Activated T-helper 17 cell treated with anti-CD3 and anti-CD28 coated beads, Interleukin-2, amount 50 U/mL, for 72 hours (primary cell): ENCODE measurements at places on chromosomes 1 and 21.

DNA sequence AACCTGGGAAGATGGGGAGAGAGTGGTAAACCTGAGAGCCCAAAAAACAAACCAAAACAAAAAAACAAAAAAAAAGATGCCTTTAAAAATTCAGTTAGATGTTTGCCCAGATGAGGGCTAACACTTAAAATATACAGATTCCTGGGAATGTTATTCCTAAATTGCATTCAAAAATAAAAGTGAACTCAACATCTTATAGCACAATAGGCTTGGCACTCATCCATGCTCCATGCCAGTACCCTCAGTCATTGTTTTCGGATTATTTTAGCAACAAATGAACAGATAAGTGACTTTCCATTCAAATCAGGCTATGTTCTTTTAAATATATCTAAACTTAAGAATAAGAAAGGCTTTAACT, 3.7 kb downstream of the ATP1A1 start:
- ATAC-seq, result no peak

- ATAC-seq, result no peak
Observed at GRCh38 chr1:51263147-51263877, 27.2 kb downstream of the RNF11 start.

DNA sequence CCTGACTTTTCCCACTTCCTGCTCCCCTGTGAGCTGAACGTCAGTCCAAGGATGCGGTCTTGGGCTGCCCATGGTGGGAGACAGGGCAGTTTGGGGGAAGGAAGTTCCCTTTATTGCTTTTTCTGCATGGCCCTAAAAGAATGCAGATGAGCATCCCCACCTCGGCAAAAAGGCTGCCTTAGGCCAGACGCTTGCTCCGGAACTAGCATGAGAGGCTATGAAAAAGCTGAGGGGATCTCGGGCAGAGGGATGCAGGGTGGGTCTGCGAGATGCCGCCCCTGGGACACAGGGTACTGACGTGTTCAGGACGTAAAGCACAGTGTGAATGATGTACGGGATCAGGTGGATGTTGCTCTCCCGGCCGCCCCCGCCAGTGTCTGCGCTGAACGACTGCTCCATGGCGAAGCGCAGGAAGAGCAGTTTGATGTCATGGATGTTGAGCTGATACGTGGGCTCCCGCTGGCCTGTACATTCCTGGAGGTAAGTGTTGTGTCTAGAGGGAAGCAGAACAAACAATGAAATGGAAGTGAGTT, 125.8 kb downstream of the UBR4 start:
- no peak for ATAC-seq

- no peak for ATAC-seq
Observed at GRCh38 chr1:151918819-151919610, 9.7 kb upstream of the THEM4 start.

DNA sequence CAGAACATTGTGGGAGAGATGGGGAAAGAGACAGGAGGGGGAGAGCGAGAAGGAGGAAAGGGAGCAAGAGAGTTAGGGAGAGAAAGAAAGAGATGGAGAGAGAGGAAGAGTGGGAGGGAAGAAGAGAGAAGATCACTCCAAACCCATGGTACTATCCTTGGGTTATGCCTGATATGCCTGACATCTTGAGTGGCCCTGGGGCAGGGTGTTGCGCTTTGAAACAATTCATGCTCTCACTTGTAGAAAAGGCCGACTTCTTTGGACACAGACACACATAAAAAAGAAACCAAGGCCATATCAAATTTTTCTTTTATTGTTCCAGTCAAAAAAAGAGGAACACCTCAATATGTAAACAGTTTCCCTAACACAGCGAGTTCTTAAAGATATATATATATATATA, 240.5 kb downstream of the DYRK1A start:
- ATAC-seq, result no peak

- no peak for ATAC-seq
Observed at GRCh38 chr1:52345252-52345651, 20.8 kb downstream of the CC2D1B start.

DNA sequence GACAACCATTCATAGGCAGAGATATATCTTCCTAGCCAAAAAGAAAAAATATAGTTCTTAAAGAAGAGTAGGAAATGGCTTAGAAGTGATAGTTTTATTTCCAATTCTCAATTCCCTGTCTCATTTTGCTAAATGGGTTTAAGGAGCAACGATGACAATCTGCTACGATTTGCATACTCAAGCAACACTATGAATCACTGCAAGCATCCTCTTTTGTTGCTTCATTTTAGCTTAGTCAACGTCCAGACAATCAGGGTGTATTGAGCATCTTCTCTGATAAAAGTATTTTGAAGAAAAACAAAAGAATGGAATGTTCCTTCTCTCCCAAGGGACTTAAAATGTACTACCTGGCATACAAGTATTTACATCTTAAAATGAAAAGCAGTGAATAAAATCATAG, 80.6 kb downstream of the RGS7 start:
- no peak for ATAC-seq

DNA sequence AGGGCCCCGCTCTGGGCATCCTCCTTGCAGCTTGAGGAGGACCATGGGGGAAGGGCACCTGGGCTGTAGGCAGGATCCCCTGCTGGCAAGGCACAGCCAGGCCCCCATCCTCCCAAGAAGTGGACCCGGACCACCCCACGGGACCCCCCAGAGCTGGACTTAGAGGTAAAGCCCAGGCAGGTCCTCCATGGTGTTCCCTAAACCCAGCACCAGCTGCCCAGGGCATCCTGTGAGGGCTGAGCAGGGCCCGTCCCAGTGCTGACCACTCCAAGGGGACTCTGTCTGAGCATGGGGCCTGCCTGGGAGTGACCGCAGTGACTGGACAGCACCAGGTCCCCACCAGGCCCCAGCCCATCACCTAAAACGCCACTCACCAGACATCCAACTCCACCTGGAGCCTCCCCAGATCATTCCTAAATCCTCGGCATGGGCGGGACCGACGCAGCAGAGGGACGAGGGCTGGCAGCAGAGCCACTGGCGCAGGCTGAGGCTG, 21.3 kb downstream of the COL6A2 start:
- ATAC-seq, result no peak

DNA sequence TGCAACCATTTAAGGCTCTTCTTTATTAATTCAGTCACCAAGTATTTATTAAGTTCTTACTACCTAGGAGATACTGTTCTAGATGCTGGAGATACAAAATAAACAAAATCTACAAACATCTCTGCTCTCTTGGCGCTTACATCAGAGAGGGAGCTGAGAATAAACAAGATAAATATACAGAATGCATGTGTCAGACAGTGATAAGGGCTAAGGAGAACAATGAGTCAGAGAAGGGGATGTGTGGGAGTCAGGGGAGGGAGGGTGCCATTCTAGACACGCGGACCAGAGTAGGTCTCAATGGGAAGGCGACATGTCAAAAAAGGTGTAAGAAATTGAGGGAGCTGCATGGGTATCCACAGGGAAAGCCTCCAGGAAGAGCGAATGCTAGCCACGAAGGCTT, 393.2 kb downstream of the RWDD3 start:
- ATAC-seq, result no peak

DNA sequence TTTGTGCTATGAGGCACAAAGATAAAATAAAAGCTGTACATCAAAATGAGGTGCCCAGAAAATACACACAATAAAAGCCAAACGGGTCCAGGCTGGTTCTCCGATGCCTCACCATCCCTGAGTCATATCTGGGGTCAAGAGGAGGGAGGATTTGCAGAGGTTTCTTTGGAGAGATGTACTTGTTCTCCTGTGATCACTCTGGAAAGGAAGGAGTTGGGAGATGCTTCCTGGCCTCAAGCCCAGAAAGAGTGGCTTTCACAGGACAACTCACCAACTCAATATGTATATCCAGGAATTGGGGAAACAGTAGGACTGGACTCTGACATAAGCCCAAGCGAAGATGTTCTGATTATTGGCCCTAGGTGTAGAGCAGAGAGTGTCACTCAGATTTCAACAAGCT, 51.9 kb downstream of the DIPK1A start:
- no peak for ATAC-seq

- ATAC-seq, result no peak
Observed at GRCh38 chr1:167856711-167857418, 57.1 kb downstream of the ADCY10 start.

DNA sequence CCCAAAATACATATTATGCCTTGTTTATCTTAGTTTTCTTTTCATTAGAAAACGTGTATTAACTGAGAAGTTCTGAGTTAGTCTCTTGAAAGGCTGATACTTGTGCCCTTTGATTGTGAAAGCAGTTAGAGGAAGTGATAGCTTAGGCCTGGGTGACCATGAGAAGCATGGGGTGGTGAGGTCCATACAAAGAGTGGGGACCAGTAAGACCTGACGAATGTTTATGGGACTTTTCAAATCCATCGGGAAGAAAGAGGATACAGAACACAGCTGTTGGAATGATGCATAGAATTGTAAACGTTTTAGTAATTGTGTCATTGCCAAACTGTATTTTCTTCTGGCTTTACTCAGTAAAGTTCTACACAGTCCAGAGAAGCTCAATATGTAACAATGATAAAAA, 259.8 kb downstream of the LMO4 start:
- ATAC-seq, result no peak

DNA sequence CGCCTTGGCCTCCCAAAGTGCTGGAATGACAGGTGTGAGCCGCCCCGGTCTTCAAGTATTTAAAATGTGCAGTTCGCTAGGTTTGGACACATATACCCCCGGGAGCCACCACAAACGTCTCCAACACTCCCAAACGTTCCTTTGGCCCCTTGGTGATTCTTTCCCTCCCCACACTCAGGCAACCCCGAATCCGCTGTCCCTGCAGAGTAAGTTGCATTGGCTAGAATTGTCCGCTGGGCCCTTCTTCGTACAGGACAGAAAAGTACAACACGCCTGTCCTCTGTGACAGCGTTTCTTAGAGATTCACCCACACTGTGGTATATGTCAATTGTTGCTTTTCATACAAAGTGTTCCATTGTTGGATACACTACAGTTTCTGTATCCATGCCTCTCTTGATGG, 3.2 kb upstream of the PERM1 start:
- ATAC-seq, result no peak

- no peak for ATAC-seq
Observed at GRCh38 chr1:158179301-158180041, 1.2 kb upstream of the CD1D start.

DNA sequence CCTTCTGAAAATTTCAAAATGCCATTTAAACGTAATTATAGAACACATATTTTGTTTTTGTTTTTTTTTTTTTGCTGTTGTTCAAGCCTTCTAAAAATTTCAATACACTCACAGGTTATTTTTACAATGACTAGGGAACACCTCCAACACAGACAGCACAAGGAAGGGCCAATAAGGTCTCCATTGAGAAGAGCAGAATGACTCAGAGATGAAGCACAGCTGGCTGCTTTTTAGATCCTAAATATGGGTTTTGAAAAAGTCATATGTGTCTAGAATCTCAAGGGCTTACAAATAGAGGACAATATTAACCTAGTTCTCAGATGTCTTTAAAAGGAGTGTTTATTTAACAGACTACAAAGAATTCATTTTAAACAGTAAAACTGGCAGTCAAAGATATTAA, 104.6 kb downstream of the NEGR1 start:
- ATAC-seq, result no peak

- no peak for ATAC-seq
Observed at GRCh38 chr1:156113282-156113950, 1.1 kb upstream of the LMNA start.

- ATAC-seq, result no peak
Observed at GRCh38 chr1:178417858-178418257, 78.9 kb downstream of the CLEC20A start.

DNA sequence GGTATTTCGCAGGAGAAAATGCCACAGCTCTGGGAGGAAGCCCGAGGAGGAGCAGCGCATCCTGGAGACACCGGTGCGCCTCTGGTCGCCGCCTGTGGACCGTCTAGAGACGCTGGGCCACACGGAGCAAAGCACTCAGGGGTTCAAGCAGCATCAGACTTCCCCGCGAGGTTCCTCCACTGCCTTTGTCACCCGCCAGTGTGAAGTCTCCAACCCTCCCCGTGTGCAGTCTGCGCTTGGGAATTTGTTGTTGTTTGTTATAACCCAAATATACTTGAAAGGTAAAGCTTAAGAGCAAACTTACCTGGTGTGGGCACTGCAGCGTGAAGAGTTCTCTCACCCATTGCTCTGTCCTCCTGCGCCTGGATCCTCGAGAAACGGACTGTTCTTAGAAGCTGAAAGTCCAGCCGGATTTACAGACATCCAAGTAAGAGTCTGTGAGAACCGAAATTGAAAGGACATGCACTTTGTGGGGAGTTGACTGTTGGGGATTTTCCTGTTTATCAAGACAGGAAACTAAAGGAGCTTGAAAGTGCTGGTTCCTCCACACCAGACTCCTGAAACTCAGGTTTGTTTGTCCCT, at the start of gene GBP4:
GBP4 (minus strand) TSS at position 452 of the 582 bp plus-strand sequence; CDS start at position 344, 108 bp downstream.
- ATAC-seq, result peak; percentile 77

DNA sequence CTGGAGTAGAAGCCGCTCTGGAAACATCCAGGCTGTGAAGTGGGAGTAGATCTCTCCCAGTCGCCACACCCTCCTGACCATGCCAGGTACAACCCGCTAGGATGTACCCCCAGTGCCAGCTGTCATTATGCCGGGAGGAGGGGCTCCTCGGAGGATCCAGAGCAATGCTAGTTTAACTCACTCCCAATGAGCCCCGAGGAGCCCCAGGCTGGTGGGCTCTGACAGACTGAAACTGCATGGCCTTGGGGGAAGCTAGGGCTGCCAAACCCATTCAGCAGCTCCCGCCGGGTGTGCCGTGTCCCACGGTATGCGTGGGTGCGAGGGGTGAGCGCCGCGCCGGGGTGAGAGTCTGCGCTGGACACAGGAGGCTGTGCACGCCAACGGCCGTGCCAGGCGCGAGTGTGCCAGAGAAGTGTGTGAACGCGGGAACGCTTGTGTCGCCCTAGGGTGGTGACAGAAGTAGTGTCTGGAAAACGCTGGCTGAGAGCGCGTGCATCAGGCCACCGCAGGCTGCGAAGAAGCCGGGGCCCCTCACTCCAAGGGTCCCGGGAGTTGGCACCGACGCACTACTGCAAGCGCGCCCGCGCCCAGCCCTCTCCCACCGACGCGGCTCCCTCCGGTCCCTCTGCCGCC, 177.1 kb upstream of the EDN2 start:
- ATAC-seq, result peak; percentile 14

- ATAC-seq, result no peak
Observed at GRCh38 chr1:220189750-220190347, 82.4 kb downstream of the RAB3GAP2 start.
